ENCODE measurements at places on chromosomes 12 and 14.
A peak's percentile ranks its signal among the peaks of the same experiment; 100 is the strongest.

DNA sequence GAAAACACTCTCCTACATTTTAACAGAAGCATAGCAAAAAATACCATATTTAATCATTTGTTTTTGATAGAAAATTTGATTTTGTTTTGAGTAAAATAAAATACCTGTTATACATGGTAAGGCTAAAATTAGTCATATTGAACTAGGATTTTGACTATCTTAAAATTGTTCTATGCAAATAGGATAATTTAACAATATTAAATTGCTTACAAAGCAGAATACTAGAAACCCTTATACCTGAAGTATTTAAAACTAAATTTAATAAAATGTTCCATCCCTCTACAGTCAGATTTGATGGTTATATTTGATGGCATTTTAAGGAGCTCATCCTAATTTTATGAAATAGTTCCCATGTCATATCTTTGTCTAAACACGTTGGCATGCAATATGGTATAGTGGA, 323.2 kb downstream of the GPHN start:
- H3K36me3 ChIP-seq = no peaks in the 10 kb centered on the region
- H3K4me3 ChIP-seq = no peak overlapping the region
- no peaks in the 10 kb centered on the region for H3K4me1 ChIP-seq
- H3K27me3 ChIP-seq = no peaks in the 10 kb centered on the region
- DNase-seq = no peak

DNA sequence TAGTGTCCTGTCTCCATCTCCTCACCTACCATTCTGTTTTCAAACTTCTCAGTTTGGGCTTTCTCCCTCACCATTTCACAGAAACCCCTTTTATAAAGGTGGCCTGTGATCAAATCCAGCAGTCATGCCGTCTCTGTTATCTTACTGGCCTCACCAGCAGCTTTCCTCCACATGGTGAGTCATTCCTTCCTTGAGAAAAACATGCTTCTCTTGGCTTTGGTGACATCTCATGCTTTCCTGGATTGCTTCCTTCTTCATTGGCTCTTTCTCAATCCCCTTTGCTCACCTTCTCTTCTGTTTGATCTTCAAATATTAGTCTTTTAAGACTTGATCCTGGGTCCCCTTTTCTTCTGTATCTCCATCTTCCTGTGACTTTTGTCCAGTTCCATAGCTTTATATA, 164.9 kb downstream of the ANO4 start:
- H3K4me3 ChIP-seq = no peak overlapping the region
- H3K27ac ChIP-seq = no peak overlapping the region
- DNase-seq = no peak
- H3K4me1 ChIP-seq = no peaks in the 10 kb centered on the region
- no peaks in the 10 kb centered on the region for H3K36me3 ChIP-seq

GRCh38 chr12:117836999-117837736, 131.6 kb downstream of the KSR2 start:
- H3K27me3 ChIP-seq = no peaks in the 10 kb centered on the region
- H3K4me3 ChIP-seq = no peak overlapping the region
- H3K27ac ChIP-seq = no peak overlapping the region
- no peaks in the 10 kb centered on the region for H3K36me3 ChIP-seq
- no peaks in the 10 kb centered on the region for H3K4me1 ChIP-seq
- DNase-seq = peak; percentile 81

GRCh38 chr12:28855761-28856310, 293.2 kb upstream of the FAR2 start:
- H3K36me3 ChIP-seq = no peaks in the 10 kb centered on the region
- no peak overlapping the region for H3K4me3 ChIP-seq
- H3K4me1 ChIP-seq = no peaks in the 10 kb centered on the region
- no peak overlapping the region for H3K27ac ChIP-seq
- no peaks in the 10 kb centered on the region for H3K27me3 ChIP-seq
- no peak for DNase-seq

- no peaks in the 10 kb centered on the region for H3K4me1 ChIP-seq
- H3K27ac ChIP-seq = no peak overlapping the region
- no peak for DNase-seq
- H3K27me3 ChIP-seq = peaks cover 8% of the 10 kb centered on the region
These were observed 7.2 kb upstream of the MYL2 start for GRCh38 chr12:110927546-110927945.

GRCh38 chr12:121992059-121992879, 29.4 kb upstream of the BCL7A start:
- peaks cover 12% of the 10 kb centered on the region for H3K4me1 ChIP-seq
- H3K36me3 ChIP-seq = no peaks in the 10 kb centered on the region
- DNase-seq = peak; percentile 54
- H3K27ac ChIP-seq = no peak overlapping the region
- H3K27me3 ChIP-seq = peaks cover 14% of the 10 kb centered on the region

DNA sequence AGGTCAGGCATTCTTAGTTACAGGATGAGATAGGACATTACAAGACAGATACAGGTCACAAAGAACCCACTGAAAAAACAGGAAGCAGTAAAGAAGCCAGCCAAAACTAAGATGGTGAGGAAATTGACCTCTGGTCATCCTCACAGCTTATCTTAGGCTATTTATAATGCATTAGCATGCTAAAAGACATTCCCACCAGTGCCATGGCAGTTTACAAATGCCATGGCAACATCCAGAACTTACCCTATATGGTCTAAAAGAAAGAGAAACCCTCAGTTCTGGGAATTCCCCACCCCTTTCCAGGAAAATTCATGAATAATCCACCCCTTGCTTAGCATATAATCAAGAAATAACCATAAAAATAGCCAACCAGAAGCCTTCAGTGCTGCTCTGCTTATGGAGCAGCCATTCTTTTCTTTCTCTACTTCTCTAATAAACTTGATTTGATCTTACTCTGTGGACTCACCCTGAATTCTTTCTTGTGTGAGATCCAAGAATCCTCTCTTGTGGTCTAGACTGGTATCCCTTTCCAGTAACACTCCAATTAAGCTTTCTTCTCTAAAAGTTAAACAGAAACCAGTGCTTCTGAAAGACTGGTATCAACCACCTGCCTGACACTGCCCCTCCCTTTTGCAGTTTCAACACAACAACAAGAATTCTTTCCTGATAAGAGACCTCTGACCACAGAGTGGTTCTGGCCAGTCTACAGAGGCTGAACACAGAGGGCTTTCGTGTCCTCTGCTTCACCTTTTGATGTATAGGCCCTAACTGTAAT, 86.9 kb downstream of the BCAT1 start:
- no peak overlapping the region for H3K27ac ChIP-seq
- H3K4me1 ChIP-seq = peaks cover 16% of the 10 kb centered on the region
- peaks cover 11% of the 10 kb centered on the region for H3K36me3 ChIP-seq
- H3K4me3 ChIP-seq = no peak overlapping the region

DNA sequence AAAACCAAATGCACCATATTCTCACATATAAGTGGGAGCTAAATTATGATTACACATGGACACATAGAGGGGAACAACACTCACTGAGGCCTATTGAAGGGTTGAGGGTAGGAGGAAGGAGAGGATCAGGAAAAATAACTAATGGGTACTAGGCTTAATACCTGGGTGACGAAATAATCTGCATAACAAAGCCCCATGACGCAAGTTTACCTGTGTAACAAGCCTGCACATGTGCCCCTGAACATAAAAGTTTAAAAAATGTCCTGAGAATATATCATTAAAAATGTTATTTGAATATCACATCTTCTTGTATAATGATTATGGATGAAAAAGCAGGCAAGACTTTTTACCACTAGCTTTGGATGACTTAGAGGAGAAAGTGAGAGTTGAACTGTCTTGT, 138.0 kb upstream of the NOVA1 start:
- H3K4me3 ChIP-seq = no peak overlapping the region
- H3K4me1 ChIP-seq = no peaks in the 10 kb centered on the region
- no peak for DNase-seq
- no peak overlapping the region for H3K27ac ChIP-seq
- no peaks in the 10 kb centered on the region for H3K36me3 ChIP-seq

DNA sequence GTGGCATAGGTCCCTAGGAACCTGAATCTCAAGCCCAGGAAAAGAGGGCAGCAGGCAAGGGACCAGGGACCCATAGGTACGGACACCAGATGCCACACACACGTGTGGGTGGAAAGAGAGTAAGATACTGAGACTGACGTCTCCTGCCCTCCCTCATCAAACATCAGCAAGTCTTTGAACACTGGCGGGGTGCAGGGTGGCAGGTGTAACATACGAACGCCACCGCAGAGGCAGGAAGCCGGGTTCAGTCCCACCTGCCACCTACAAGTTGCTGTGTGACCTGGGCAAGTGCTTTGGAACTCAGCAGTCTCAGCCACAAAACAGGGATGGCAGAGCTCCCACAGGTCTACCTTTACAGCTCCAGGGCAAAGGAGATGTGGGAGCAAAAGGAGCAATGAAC, 11.1 kb downstream of the ACTN1 start:
- peak; percentile 75 for DNase-seq
- H3K27ac ChIP-seq = peak overlapping the region; percentile 16
- H3K4me3 ChIP-seq = no peak overlapping the region
- H3K4me1 ChIP-seq = peaks cover 80% of the 10 kb centered on the region

GRCh38 chr14:31457665-31458659, 656 bp upstream of the DTD2 start:
- peak overlapping the region; percentile 99 for H3K4me3 ChIP-seq
- no peaks in the 10 kb centered on the region for H3K36me3 ChIP-seq
- H3K27ac ChIP-seq = peak overlapping the region; percentile 98
- peaks cover 5% of the 10 kb centered on the region for H3K27me3 ChIP-seq
- no peak for DNase-seq
- H3K4me1 ChIP-seq = peaks cover 27% of the 10 kb centered on the region

DNA sequence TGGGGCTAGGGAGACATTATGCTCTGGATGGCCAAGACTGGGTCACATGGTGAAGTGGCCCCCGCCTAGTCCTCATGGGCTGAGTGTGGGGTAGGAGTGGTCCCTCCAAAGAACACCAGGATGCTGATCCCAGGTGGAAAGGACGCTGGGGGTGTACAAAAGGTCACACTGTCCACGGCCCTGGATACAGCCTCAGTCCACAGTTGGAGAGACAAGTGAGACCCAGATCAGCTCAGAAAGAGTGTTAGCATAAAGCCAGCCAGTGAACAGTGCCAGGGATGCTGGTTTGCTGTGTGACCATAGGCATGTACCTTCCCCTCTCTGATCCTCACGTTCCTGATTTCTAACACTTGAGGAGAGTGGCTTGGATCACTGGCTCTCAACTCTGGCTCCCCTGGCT, 13.4 kb upstream of the OAS2 start:
- no peak overlapping the region for H3K4me3 ChIP-seq
- no peak overlapping the region for H3K27ac ChIP-seq
- DNase-seq = no peak
- peaks cover 14% of the 10 kb centered on the region for H3K4me1 ChIP-seq
- no peaks in the 10 kb centered on the region for H3K27me3 ChIP-seq

GRCh38 chr12:14986449-14986848, 13.6 kb downstream of the PDE6H start:
- no peak overlapping the region for H3K27ac ChIP-seq
- H3K27me3 ChIP-seq = peaks cover 2% of the 10 kb centered on the region
- H3K4me3 ChIP-seq = no peak overlapping the region

GRCh38 chr14:37124614-37125013, 47.8 kb downstream of the SLC25A21 start:
- H3K27me3 ChIP-seq = no peaks in the 10 kb centered on the region
- no peak for DNase-seq
- no peak overlapping the region for H3K27ac ChIP-seq

DNA sequence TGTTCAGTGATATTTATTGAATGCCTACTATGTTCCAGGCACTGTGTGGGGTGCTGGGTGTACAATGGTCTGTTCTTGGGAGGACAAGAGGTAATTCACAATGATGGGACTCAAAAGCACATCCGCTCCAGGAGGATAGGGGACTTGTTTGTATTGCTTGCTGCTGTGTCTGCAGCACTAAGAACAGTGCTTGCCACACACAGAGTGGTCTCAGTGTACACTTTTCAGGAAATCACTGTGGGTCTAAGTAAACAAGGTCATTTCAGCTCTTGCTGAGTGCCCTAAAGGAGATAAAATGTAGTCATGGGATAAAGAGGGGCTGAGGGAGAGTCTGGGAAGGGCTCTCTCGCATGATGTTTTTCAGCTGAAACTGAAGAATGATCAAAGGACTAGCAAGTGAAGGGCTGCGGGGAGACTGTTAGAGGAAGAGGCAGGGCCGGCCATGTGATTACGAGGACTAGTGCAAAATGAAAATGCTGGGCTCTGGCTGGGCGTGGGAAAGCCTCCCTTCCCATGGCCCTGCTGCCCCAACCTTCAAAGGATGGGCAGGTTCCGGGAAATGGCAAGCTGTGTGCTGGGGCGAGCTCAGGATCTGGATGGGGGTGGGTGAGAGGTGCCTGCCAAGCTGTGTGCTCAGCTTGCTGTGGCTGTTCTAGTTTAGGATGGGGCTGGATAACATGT, 39.1 kb downstream of the ADCK1 start:
- H3K4me3 ChIP-seq = no peak overlapping the region
- no peaks in the 10 kb centered on the region for H3K27me3 ChIP-seq
- peaks cover 5% of the 10 kb centered on the region for H3K4me1 ChIP-seq
- DNase-seq = no peak
- H3K36me3 ChIP-seq = no peaks in the 10 kb centered on the region

DNA sequence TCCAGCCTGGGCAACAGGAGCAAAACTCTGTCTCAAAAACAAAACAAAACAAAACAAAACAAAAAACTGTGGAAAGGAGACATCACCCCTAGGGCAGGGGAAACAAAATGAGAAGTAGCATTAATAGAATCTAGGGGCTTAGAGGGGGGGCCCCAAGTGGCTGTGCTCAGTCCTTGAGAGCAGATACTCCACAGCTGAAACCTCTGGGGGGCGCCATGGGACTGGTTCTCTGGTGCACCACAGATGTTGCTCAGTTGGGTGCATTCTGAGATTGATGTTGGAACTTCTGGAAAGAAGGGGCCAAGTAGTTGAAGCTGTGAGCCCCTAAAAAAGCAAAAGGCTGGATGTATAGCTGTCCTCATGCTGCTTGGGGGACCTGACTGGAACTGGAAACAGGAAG, 11.8 kb upstream of the SYNE2 start:
- peaks cover 6% of the 10 kb centered on the region for H3K36me3 ChIP-seq
- H3K4me3 ChIP-seq = no peak overlapping the region
- H3K27ac ChIP-seq = no peak overlapping the region
- peaks cover 5% of the 10 kb centered on the region for H3K4me1 ChIP-seq
- H3K27me3 ChIP-seq = no peaks in the 10 kb centered on the region

GRCh38 chr12:128268379-128268995, 1.5 kb downstream of the TMEM132C start:
- H3K4me3 ChIP-seq = no peak overlapping the region
- H3K4me1 ChIP-seq = no peaks in the 10 kb centered on the region
- peaks cover 1% of the 10 kb centered on the region for H3K36me3 ChIP-seq
- DNase-seq = no peak

GRCh38 chr12:125092108-125092871, 27.1 kb downstream of the AACS start:
- no peak overlapping the region for H3K4me3 ChIP-seq
- H3K36me3 ChIP-seq = peaks cover 5% of the 10 kb centered on the region
- H3K27me3 ChIP-seq = no peaks in the 10 kb centered on the region
- H3K4me1 ChIP-seq = peaks cover 3% of the 10 kb centered on the region
- no peak overlapping the region for H3K27ac ChIP-seq

GRCh38 chr12:83161456-83161855, 474.8 kb downstream of the TMTC2 start:
- H3K4me3 ChIP-seq = no peak overlapping the region
- H3K36me3 ChIP-seq = no peaks in the 10 kb centered on the region
- H3K27me3 ChIP-seq = no peaks in the 10 kb centered on the region
- H3K27ac ChIP-seq = no peak overlapping the region
- DNase-seq = no peak
- no peaks in the 10 kb centered on the region for H3K4me1 ChIP-seq

Measured in activated CD8-positive, alpha-beta T cell treated with anti-CD3 and anti-CD28 coated beads, Interleukin-2, amount 10 ng/mL, durations not matched to agents 7 days and 5 days (primary cell).